ENCODE measurements at places on chromosomes 1 and 21.

DNA sequence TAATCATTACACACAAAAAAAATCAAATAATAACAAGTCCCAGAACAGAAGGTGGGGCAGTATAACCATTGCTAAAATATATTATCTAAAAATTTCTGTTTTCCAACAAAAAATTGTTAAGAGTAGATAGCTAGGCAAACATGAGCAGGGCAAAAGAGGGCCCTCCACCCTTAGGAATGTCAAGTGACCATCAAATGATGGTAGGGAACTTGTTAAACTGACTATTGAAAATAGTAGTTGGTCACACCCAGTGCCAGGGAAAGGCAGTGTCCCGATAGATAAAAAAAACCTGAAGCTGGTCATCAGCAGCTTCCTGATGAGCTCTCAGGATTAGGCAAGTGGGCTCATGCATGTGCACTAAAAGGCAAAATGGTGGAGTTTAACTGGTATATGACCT is 18.4 kb upstream of the COP1 start:
- no peak for DNase-seq

- DNase-seq, result no peak
Measured at GRCh38 chr1:158251163-158251562, 3.1 kb upstream of the CD1A start.

- DNase-seq, result no peak
Measured at GRCh38 chr21:32036756-32037155, 163.9 kb downstream of the HUNK start.

DNA sequence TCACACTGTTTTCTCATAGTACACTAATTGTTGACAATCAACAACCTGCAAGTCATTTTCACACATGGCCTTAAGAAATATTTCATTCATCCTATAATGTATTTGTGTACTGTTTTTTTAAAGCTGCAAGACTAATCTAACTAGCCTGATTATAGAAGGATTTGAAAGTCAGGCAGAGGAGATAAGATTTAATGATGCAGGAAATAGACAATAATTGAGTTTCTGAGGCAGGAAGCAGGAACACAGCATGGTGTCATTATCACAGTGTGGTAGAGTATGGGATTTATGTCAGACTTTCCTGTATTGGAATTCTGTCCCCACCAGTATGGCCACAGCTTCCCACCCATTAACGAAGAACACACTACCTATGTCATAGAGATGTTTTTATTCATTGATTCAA is 138.8 kb downstream of the LRRC7 start:
- no peak for DNase-seq

DNA sequence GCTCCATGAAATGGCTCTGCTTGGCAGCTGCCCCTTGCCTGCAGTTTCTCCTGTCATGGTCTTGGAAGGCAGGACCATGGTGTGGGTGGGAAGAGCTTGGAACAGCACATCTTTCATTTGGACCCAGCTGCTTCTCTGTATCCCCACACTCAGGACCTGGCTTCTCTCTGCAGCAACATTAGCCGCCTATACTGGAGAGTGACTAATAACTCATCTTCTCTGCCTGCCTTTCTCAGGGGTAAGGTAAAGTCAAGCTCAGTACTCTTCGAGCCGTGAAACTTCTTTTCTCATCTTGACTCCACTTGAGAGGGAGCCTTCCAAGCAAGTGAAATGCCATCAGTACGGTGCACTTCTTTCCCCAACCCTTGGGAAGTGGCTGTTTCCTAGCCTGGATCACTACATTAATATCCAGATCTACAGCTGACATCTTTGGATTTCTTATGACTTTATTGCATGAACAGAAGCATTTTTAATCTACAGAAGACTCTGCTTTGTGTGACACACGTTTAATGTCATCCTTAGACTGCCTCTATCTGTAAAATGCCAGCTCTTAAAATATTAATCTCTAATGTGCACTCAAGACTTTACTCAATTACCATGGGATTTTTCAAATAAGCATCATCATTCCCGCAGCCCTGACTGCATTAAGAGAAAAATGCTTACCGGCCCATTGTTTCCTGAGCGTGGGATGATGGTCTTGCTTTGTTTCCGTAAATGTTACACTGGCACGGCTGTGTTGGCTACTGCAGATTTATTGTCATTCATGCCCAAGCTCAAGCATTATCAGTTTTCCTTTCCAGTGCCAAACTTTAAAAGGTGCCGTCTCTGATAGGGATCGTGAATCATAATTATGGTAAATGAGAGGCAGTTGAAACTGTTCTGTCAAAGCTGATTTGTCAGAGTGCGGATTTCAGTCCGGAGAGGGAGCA is 242.9 kb downstream of the HHAT start:
- DNase-seq, result no peak

DNA sequence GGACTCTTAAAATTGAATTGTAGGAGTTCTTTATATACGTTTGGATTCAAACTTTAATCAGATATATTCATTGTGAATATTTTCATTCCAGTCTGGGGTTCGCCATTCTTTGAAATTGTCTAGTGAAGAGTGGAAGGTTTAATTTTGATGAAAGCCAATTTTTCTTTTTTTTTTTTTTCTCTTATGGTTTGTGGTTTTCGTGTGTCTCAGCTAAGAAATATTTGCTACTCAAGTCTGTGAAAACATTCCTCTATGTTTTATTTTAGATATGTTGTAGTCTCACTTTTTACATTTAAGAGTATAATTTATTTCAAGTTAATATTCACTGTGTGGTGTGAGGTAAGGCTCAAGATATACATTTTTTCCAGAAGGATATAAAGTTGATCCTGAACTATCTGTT is 220.5 kb downstream of the KCNT2 start:
- DNase-seq, result no peak

DNA sequence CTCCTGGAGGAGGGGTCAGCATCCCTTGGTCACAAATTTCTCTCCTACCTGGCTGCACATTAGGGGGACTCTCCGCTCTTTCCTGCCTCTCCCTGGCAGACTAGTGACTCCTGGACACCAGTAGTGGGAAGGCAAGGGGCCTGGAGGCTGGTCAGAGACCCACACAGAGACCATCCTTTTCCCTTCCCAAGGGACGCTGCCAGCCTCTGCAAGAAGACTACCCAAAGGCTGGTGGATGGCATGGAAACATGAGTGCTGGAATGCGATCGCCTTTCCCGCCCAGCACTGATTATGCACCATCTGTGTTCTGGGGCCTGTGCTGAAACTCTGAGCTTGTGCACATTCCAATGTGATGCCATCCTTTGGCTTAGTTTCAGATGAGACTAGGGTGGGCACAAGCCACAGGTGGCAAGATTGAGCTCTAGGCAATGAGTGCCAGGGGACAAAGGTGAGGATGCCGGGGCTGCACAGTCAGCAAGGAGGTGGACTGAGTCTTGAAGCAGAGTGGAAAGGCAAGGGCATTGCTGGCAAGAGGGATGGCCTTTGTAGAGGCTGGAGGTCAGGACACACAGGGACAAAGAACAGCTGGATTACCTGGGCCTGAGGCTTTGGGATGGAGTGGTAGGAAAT is 12.6 kb upstream of the EPS8L3 start:
- no peak for DNase-seq

GRCh38 chr1:31628931-31629556 is 11.6 kb downstream of the HCRTR1 start:
- no peak for DNase-seq
